ENCODE measurements at places on chromosomes 6 and 20. TPM values are rescaled to one million over a fixed set of nuclear protein-coding genes. Genes with fewer than 3 reads are reported as not detected.

Gene XKR7
- not detected for total RNA-seq

Gene ELOVL4
- total RNA-seq: 1.6 TPM

Gene RPS21
- total RNA-seq: 2,630 TPM

Gene NRM
- 29.2 TPM for total RNA-seq

Gene CDK19
- total RNA-seq: 5.1 TPM

Measured in A549 treated with RU486 at 1 μM for 4 hours (cell line).